ENCODE measurements at places on chromosomes 3 and 15.

GRCh38 chr3:62453448-62453847, 80.1 kb upstream of the FEZF2 start:
- DNase-seq, result no peak

GRCh38 chr3:10238345-10239183, 9.7 kb upstream of the TATDN2 start:
- no peak for DNase-seq

- no peak for DNase-seq
Measured at GRCh38 chr15:40456738-40457137, 14.0 kb upstream of the CHST14 start.

- no peak for DNase-seq
Measured at GRCh38 chr15:31591908-31592307, 265.3 kb downstream of the KLF13 start.

DNA sequence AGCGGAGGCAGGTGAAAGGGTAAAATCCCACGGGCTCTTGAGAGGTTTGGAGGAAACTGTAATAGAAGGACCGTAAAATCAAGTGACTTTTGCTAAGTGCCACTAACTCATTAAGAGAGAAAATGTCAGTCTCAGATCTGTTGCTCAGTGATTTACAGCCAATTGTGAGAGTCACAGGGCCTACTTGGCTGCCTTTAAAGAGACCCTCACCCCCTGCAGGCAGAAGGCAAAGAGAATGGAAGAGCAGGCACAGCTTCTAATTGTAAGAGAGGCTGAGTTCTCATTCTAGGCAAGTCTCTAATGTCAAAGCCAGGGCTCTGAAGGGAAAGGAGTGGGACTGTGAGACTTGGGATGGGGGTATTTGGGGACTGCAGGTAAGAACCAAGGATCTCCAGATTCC, 9.3 kb upstream of the SYNM start:
- DNase-seq, result no peak
